Stimulated activated CD4-positive, alpha-beta T cell treated with anti-CD3 and anti-CD28 coated beads, Interleukin-4, amount 100 ng/mL, for 24 hours (primary cell): ENCODE measurements at places on chromosomes 13 and 19.

- no peak for DNase-seq
Observed at GRCh38 chr19:16938211-16938610, 49.4 kb downstream of the F2RL3 start.

DNA sequence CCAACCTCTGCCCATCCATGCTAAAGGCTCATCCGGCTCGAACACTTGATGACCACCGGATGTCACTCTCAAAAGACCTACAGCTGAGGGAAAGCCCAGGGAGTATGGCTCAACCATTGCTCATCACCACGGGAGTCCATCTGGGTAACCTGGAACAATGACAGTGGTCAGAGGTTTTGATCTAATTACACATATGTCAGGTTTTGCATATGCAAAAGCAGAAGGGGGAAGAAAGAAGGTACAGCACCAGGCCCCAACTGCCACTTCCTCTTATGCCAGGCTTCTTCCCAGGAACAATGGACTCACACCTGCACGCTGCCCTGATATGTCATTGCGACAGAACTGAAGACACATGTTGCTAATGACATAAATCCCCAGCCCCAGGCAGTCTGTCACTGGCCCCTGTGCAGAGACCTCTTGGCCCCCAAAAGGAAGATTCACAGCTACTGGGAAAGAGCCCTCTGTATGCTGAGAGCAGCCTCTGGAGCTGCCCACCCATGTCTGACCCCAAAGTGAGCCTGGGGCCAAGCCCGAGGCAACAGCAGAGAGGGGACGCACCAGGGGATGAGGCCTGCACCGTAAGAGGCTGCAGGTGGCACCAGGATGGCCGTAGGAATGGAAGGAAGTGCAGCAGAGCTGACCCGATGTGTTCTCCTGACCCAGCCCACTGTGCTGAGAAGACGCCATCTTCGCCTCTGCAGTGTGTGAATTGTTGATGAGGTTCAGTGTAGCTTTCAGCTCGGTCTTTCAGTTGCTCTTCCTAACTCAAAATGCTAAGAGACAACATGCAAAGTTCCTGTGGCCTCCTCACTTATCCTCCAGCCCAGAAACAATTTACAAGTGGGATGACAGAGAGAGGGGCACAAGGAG, 26.3 kb downstream of the EPS15L1 start:
- DNase-seq, result no peak

DNA sequence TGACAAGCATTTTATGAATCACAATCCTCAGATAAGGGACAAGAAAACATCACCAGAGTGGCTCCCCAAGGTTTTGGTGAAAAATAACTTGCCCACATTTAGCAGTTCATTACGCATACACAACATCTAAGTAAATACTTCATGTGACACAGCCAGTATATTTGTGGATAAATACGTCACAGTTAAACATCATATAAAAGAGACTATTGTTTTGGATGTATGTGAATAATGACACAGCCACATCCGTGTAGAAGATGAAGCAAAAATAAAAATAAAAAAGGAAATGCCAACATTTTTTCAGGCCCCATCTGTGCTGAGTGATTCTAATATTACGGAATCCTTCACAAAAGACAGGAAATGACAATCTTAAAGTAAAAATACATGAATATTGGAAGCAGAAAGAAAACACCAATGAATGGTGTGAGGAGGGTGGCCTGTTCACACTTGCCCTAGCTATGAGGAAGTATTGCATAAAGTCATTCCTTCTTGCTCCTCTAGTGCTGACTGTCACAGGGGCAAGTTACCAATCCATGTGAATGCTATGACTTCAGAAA, 457.1 kb downstream of the KLF12 start:
- no peak for DNase-seq

DNA sequence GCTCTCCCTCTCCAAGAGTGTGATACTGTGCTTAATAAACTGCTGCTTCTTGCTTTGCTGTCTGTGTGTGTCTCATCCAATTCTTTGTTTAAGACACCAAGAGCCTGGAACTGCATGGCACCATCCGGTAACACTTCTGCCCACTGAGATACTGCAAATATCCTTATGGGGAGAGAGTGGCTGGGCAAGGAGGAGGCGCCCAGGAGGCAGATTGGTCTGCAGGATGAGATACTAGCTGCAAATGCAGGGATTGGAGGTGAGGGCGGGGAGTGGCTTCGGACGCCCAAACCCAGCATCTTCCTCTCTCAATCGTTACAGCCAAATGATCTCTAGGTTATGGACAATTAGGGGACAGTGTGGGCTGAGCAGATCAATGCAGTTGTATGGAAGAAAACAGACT, 1.7 kb upstream of the SIGLEC7 start:
- DNase-seq, result no peak

- no peak for DNase-seq
Observed at GRCh38 chr13:74904556-74904955, 577.4 kb downstream of the TBC1D4 start.

DNA sequence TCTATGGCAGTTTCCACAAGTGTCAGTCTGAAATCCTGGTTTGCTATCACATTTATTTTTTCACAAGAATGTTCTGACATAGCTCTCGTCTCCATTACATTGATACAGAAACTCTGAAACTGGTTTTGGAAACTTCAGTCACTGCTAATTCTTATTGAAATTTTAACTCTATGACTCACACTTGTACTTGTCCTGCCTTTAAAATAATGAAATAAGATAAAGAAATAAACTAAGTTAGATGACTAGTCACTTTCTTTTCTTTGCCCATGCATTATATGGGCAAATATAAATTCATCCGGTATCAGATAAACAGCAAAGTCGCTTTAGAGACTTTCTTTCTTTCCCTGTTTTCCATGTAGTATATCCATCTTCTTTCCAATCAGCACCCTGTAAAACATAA, 257.5 kb downstream of the PCDH9 start:
- DNase-seq, result no peak

GRCh38 chr13:49731766-49732165, 40.5 kb upstream of the EBPL start:
- no peak for DNase-seq

DNA sequence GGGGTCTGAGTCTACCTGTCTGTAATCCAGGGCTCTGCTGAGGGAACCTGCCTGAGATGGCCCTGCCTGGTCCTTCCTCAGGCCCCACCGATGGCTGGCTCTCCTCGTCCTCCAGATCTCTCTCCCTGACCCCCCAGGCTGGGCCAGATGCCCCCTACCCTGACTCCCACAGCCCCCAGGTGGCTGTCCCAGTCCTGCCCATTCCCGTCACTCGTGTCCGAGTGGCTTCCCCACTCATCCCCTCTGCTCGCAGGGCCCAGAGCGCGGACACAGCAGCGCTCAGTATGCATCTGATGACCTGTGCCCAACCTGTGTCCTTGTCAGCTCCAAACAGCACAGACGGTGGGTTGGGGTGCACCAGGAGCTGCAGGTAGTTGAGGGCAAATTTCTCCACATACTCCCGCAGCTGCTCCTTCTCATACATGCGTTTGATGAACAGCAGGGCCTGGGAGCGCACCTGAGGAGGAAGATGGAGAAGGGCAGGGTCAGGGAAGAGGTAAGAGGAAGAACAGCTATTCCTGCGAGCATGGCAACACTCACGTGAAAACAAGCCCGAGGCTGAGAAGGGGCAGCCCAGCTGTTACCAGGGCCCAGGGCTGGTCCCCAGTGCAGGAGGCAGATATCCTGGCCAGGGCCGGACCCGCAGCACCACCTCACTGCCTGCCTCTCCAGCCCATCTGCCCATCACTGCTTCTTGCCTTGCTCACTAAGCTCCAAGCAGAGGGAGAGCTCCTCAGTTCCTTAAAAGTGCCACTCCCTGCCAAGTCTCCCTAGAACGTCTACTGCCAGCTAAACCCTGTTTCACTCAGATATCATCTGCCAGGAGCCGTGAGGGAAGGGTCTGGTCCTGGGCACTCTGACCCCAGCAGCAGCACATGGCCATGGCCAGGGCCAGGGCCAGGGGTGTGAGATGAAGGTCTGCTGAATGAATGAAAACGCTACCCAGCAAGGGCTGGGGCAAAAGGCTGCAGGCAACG, 11.1 kb upstream of the RSPH6A start:
- no peak for DNase-seq

- no peak for DNase-seq
Observed at GRCh38 chr19:1052349-1052975, 12.6 kb downstream of the ABCA7 start.
